ENCODE measurements at places on chromosomes 1 and 21.

- no peak for DNase-seq
These were observed 46.1 kb downstream of the PLEKHA6 start for GRCh38 chr1:204313675-204314074.

DNA sequence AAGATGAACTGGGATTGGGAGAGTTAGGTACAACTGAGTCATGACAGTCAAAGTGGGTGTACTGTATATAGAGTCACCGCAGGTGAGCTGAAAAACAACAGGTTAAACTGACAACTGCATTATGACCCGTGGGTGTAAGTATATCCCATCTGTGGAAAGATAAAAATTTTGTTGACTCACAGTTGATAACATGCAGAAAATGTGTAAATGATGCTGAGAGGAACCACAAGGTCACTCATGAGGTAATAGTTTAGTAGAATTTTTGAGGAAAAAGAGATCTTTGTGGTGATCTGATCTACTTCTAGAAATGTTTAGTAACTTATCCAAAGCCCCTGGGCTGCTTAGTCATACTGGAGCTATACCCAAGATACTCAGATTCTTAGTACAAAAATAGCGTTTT lies 838 bp downstream of the OR2C3 start:
- DNase-seq, result no peak

DNA sequence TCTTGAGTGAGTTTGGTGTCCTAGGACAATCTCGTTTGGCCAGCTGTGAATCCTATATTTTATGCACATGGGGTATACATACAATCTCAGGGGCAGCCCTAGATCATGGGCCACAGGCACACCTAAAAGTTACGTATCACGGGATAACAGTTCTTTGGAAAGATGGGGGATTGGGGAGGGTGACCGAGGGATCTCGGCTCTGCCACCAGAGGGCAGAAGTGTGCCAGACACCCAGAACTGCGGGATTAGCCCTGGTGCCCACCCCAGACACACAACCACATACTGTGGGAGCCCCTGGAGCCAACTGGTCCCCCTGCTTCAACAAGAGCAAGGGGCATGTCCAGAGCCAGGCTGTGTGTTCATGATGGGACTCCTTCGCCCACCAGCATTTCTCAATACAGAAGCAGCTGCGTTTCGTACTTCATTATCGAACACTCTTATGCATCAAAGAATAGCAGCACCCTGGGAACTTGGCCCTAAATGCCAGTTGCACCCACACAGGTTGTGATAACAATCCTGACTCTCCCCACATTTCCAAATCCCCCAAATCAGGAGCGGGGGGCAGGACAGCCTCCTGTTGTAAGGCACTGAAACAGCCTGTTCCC lies 37.4 kb downstream of the TMCO4 start:
- peak; percentile 81 for DNase-seq

GRCh38 chr1:11704691-11705475 lies 13.4 kb downstream of the DRAXIN start:
- no peak for DNase-seq

- no peak for DNase-seq
These were observed 58.3 kb downstream of the MACF1 start for GRCh38 chr1:39262802-39263201.

DNA sequence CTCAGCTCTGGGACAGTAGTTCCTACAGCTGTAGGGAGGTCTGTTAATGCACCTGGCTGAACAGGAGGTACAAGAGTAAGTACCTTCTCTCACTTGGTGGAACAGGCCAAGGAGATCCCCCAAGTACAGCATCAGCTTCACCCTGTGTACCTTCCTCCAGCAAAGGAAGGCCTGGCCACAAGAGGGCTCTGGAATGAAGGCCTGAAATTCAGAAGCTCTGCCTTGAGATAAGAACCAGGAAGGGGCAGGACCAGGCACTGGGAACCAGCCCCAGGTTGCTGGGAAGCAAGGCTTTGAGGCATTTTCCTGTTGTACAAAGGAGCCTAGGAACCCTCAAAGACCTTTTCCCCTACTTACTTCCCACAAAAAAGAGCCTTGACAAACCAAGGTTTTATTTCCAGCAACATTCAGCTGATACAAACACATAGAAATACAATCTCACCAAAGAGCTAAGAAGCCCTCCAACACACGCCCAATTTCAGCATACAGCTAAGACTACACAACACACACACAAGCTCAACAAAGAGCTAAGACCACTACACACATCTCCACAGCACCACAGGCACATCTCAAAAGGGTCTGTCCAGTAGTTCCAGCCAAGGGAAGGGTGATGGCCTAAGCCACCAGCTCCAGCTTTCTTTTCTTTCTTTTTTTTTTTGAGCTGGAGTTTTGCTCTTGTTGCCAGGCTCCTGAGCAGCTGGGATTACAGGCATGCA lies 23.5 kb downstream of the F11R start:
- DNase-seq, result peak; percentile 74

DNA sequence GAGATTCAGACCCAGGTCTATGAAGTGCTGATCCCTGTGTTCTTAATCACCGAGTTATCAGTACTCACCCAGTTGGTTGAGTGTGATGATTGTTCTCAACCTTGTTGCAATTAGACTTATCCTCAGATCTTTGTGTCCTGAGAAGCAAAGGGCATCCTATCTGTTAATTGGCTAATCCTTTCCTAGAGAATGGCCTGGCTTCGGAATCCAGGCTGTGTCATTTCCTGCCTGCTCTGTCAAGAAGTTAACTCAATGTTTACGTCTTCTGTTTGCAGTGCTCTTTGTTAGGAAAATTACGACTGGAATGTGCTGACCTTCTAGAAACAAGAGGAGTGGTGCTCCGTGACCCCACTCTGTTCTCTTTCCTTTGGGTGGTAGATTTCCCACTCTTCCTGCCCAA lies 14.7 kb downstream of the GAS5 start:
- DNase-seq, result no peak

DNA sequence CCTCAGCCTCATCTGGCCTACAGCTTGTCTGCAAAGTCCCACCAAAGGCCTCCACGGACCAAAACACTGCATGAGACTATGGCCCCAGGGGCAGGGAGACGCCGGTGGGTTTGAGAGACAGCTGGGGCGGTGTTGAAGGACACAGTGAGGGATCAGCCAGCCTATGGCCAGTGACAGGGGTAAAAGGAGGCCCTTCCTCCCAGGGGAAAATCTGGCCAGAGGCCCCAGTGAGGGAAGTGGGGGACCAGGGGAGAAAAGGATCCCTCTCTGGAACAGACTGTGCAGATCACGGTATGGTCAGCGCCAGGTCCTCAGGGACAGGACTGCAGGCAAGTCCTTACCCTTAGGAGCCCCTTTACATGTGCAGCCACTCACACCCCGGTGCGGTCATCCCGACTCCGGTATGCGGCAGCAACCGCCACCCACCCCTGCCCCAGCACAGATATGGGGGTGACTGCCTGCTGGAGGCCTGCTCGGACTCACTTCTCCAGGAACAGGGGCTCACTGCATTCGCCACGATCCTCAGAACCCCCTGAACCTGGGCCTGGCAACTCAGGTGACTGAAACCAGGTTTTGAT lies 1.3 kb downstream of the CERS2 start:
- DNase-seq, result peak; percentile 42

DNA sequence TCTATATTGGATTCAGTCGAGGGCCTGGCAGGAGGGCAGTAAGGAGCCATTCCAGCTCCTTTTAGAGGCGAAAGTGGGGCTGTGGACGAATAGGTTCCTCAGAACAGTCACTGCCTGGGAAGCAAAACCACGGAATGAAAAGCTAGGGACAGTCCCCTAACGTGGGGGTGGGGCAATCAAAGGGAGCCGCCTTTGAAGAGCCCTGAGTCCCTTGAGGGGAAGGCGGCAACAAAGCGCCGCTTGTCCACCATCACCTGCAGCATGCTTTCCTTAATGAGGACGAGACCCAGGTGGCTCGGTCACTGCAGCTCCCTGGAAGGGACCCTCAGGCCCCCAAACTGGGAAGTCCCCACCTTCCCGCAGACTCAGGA lies 184.7 kb downstream of the ETS2 start:
- no peak for DNase-seq

GRCh38 chr1:158457246-158457645 lies 4.4 kb upstream of the OR10K1 start:
- no peak for DNase-seq

- no peak for DNase-seq
These were observed 63.8 kb downstream of the CLSTN1 start for GRCh38 chr1:9759939-9760338.

DNA sequence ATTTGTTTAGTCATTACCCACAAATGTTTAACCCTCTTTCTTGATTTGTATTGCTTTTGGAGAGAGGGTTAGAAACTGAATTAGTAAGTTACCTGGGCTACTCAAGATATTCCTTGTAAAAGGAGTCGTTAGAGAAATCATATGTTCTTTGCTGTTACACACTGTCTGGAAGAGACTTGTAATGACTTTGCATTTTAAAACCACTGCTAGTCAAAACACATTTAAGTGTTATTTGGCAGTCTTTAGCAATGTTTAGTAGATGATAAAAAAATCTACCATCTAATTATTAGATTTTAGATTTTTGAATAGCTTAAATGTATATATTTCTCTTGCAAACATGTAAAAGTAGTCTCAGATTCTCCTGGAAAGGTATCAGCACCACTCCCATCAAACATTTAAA lies 6.6 kb downstream of the OSBPL9 start:
- DNase-seq, result no peak

GRCh38 chr21:16570171-16570570 lies 840.4 kb downstream of the USP25 start:
- no peak for DNase-seq

- no peak for DNase-seq
These were observed 18.4 kb downstream of the RUNX3 start for GRCh38 chr1:24911651-24912155.

- DNase-seq, result no peak
These were observed 152.9 kb upstream of the EDN2 start for GRCh38 chr1:41637367-41637766.

- DNase-seq, result no peak
These were observed 164.7 kb downstream of the GALNT2 start for GRCh38 chr1:230231774-230232145.

DNA sequence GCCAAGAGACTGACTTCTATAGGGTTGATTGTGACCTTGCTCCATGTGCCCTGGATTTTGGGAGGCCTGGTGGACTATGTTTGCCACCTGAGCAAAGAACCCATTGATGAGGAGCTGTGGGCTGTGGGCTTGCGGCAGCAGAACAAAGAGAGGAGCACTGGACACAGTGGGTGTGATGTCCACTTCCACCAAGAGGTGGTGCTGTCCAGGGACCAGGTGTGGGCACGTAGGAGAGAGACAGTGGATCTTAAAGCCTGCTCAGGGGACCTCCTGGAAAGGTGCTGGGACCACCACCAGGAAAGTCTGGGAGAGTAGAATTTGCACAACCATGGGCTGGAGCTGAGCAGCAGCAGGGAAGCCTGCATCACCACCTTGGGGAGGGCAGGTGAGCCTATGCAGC lies 106.7 kb upstream of the ETS2 start:
- no peak for DNase-seq

DNA sequence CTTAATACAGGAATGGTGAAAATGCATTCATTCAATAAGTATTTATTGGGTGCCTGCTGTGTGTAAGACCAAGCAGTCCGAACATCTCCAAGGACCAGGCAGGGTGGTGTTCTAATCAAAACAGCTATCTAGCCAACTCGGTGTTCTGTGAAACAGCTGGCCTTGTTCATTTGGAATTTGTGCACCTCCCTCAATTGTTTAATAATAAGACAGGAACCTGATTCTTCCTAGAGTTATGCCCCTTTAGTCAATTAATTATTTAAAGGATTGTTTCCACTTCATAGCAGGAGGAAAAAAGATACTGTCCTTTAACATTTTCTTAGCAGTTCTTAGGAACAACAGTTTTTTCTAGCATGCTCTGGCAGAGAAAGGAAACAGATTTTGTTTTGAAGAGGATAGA lies 30.4 kb downstream of the S100A10 start:
- no peak for DNase-seq

GRCh38 chr1:192527950-192528349 lies 47.6 kb upstream of the RGS1 start:
- DNase-seq, result no peak

DNA sequence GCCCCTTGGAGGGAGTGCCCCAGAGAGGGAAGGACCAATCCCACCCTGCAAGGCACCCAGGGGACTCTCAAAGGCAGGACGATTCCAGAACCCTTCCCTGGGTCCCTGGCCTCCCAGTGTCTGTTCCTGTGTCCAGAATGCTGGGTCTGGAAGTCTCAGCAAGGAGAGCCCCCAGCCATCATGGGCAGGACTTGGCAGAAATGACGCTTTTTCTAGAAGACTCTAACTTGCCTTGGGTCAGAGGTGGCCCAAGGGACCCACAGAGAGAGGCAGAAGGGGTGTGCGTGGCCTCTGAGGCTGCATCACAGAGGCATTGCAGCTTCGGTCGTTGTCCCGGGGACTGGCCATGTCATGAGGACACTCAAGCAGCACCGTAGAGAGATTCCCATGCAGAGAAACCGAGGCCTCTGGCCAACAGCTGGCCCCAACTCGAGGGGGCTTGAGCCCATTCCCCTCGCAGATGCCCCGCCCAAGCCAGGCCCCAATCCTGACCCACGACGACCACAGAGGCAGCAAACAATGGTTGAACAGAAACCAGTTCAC lies 57.8 kb downstream of the WNT9A start:
- no peak for DNase-seq

DNA sequence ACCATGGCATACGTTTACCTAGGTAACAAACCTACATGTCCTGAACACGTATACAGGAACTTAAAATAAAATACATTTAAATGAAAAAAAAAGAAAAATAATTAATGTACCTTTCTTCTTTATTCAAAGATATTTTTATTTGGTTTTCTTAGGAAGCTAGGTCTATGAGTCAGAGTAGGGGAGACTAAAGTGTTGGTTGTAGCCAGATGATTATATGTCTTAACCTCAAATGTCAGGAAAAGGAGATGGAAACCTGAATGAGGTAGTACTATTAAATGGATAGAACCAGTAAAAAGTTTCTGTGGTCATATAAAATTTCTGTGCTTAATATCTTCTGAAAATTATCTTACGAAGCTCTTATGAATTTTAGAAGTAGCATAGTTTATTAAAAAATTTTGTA lies 275.8 kb downstream of the KCTD3 start:
- DNase-seq, result no peak

DNA sequence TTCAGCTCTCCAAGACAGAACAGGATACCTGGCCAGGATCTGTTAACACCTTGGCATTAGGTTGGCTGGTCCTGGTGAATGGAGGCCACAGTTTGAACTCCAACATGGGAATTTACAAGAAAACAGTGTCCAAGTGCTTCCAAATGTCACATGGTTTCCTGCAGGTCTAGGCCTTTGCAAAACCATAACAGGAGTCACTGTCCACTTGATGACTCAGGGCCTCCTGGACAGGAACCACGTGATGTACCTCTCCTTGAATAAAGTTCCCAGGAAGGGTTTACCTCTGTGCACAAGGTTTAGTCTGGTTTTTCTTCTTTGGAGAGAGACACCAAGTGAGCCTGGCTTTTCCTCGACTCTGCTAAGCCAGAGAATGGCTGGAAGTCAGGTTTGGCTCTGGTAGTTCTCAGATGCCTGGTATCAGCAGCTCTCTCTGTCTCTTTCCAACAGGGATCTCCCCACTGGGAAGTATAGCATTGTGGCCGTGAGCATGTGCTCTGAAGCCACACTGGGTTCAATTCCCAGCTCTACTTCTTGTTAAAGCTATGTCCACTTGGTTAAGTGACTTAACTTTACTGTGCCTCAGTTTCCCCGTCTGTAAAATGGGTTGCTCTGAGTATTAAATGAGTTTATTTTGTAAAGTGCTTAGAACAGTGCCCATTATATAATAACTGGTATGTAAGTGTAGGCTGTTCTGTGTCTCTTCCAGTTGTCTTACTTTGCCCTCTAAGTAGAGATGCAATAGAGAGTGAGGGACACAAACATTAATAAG lies 27.3 kb upstream of the TMEM61 start:
- no peak for DNase-seq

GRCh38 chr1:5347726-5348125 lies 644.5 kb downstream of the NPHP4 start:
- DNase-seq, result no peak

- DNase-seq, result no peak
These were observed 39.5 kb upstream of the MCOLN3 start for GRCh38 chr1:85087659-85088407.

All from D341Med (cell line).